ENCODE measurements at places on chromosomes 1 and 21.
A peak's percentile ranks its signal among the peaks of the same experiment; 100 is the strongest.

DNA sequence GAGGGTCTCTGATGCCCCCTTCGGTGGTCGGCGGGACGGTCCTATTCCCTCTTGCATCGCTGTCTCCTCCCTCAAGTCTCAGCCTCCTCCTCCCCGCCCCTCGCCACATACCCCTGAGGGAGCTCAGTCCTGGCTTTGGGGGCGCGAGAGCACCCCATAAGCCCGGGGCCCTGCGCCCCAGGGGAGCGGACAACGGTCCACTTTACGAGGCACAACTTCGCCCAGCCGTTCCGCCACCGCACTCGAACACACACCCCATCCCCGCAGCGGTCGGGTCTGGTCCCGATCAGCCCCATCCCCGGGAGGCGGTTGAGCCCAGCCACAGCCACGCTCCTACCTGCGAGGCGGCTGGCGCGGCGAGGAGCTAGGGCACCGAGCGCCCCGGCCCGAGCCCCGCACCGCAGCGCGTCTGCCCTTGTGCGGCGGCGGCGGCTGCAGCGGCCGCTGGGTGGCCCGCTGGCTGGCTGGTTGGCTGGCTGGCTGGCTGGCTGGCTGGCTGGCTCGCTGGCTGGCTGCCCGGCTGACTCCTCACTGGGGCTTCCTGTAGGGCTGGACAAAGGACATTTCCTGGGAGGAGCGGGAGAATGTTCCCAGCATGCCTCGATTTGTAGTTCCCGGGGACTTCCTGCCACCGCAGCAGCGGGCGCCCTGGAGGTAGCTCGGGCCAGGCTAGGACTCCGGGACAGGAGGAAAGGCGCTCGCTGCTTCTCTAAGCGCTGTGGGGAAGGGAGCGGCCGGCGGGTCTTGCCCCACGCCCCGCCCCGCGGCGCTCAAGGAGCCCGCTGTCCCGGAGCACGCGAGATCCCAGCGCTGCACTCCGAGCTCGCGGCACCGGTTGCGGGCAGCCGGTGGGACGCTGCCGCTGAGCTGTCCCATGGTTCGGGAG, at the start of gene ZNF697:
Gene ZNF697 (minus strand): TSS at position 533 of the 886 bp plus-strand sequence. CDS start 22,166 bp downstream, outside the sequence.
- peak; percentile 97 for DNase-seq

- DNase-seq: no peak
Measured at GRCh38 chr21:42676808-42677207, 23.4 kb downstream of the PDE9A start.

DNA sequence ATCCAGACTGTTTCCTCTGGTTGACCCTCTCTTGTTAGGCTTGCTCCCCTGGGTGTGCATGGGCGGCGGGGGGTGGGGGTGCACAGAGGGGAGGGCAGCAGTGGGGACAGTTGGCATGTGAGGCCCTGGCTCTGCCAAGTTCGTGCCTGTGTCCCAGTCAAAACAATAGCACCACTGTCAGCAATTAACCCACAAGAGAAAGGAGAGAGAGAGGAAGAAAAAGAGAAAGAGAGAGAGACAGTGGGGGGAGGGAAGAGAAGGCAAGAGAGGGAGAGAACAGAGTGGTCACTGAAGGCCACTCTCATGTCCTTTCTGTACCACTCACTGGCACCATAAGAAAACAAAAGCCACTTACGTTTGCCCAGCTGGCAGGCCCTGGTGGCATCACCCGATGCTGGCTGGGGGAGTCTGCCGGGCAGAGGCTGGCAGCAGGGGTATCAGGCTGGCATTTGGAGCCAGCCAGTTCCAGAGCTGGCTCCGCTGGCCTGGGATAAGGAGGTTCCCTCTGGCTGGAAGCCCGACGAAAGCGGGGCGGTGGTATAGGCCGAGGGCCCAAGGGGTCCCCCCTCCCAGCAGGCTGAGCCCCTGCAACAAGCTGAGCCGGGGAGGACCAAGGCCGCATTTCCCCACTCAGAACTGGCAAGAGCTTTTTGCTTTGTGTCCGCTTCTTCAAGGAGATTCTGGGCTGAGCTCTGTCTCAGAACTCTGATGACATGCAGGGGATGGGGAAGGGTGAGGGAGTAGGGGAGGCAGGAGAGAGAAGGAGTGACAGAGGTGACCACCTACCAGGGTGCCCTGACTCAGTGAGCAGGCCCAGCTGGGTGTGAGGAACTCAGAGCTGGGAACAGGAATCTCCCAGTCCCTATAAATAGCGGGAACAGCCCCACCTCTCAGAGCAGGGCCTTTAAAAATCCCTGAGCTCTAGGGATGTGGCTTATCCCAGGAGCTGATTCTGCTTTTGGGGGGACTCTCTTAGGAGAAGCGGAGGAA, 27.9 kb downstream of the PIK3C2B start:
- peak; percentile 60 for DNase-seq

GRCh38 chr1:5494518-5494917, 497.7 kb downstream of the NPHP4 start:
- DNase-seq: no peak

GRCh38 chr1:234715252-234716014, 105.5 kb upstream of the IRF2BP2 start:
- DNase-seq: no peak

GRCh38 chr1:10788592-10789006, 7.8 kb downstream of the CASZ1 start:
- peak; percentile 70 for DNase-seq

DNA sequence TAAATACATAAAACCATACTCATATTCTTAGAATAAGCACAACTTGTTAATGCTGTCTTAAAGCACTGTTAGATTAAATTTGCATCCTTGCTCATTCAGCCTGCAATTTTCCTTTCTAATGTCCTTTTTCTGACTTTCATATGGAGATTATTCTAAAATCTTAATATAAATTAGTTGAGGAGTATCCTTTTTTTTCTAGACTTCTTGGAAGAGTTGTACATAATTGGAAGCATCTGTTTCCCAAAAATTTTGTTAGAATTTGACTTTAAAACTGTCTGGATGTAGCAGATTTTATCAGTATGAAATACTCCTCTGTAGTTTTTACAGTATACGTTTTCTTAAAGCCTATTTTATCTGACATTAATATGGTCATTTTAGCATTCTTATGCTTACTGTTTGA, 9.7 kb downstream of the KIFAP3 start:
- no peak for DNase-seq

DNA sequence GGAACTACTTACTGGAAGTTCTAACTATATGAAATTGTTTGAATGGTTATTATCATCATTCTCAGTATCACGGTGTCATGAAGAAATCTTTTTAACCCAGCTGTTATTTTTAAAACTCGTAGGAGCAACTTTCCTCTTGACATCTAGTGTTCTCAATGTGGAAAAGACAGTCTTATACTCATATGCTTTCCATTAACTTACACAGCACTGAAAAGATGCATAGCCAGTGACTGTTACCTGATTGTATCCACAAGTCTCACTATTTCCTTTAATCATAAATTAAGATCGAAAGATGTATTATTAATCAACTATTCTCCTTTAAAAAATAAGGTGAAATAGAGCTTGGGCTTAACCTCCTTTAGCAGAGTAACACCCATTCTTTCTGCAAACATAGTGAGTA, 59.7 kb upstream of the TNFSF4 start:
- DNase-seq: no peak

DNA sequence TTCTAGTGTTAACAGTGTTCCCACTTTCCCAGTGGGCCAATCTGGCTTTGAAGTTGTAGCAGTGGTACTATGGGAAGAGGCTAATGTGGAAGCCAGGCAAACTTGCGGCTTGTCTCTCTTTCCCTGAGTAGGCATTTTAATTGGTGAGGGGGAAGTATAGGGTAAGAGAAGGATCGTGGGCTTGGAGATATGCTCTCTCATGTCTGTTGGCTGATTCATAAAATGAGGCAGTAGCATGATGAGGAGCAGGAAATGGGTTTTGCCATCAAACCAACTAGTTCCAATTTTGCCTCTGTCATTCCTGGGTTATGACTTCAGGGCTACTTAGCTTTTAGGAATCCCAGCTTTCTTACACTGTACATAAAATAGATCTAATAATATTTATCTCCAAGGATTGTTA, 12.1 kb downstream of the C8A start:
- no peak for DNase-seq

GRCh38 chr1:183989078-183989577, 48.4 kb downstream of the COLGALT2 start:
- peak; percentile 31 for DNase-seq

- no peak for DNase-seq
Measured at GRCh38 chr1:188228623-188229022, 1399.9 kb downstream of the PLA2G4A start.

DNA sequence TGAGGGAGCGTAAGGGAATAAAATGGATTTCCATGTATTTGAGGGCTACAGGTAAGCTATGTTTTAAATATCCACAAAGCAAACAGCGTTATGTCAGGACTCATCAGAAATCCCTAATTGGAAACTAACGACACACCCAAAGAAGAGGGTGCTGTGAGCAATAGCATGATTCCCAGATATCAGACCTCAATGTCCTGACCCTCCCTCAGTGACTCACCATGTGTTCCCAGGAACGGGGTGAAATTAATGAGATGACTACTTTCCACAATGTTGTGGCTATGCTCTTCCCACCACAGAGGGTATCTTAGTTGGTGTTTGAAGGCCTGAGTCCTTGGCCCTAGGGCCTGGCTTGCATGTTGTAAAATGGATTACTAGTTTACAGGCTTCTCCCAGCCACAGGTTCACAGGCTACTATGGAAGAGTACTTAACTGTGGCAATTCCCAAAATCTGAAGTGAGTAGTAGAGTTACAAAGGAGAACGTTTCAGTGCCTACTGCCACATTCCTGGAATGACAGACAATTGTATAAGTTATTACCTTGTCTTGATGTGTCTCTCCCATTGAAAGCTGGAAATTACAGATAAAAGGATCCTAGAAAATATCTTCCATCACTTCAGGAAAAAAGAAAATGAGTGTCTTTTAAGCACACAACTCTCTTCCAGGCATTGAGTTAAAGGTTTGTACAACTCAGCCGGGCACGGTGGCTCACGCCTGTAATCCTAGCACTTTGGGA, 1.7 kb upstream of the KRTAP11-1 start:
- no peak for DNase-seq

GRCh38 chr1:19424651-19425570, 60.4 kb downstream of the CAPZB start:
- no peak for DNase-seq

GRCh38 chr21:28127175-28127785, 865.4 kb downstream of the LTN1 start:
- no peak for DNase-seq

- DNase-seq: peak; percentile 9
Measured at GRCh38 chr1:14602136-14602535, 3.7 kb downstream of the KAZN start.

All from gastrocnemius medialis (tissue), 4 donors.